Stimulated activated CD4-positive, alpha-beta T cell treated with anti-CD3 and anti-CD28 coated beads, TNF-alpha, amount 100 ng/mL, for 48 hours (primary cell): ENCODE measurements at places on chromosomes 7 and 10.

DNA sequence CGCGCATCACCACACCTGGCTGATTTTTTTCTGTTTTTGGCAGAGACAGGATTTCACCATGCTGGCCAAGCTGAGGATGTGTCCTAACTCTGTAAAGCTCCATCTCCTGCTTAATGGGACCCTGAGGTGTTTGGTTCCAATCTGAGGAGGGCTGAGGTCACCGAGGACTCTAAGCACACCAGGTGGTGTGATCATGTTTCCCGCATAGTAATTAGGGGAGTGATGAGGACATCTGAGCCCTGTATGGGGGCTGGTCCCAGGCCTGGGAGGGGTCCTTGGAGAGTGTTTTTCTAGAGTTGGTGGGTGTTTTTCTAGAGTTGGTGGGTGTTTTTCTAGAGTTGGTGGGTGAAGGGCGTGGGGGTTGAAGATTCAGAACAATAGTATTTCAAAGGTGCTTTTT lies 3.0 kb upstream of the ABHD11 start:
- DNase-seq = no peak

DNA sequence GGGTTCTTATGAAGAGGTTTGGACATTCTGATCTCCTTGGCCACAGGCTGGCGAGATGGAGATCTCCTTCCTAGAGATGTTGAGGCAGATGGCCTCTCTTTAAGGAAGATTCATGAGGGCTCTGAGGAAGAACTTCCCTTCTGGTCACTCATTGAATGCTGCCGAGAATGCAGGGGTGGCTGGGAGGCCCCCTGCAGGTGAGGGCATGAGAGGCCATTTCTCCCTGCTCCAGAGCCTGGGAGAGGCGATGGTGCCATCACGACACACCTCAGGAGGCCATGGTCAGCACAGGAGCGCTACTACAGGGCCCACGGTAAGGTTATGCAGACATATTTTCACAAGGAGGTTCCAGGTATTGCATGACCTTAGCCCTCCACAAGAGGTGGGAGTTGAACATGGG lies 40.2 kb downstream of the CXCL12 start:
- DNase-seq = no peak

GRCh38 chr7:15554081-15554480 lies 7.7 kb downstream of the AGMO start:
- DNase-seq = no peak

GRCh38 chr10:72248468-72249151 lies 25.1 kb upstream of the DDIT4 start:
- no peak for DNase-seq

DNA sequence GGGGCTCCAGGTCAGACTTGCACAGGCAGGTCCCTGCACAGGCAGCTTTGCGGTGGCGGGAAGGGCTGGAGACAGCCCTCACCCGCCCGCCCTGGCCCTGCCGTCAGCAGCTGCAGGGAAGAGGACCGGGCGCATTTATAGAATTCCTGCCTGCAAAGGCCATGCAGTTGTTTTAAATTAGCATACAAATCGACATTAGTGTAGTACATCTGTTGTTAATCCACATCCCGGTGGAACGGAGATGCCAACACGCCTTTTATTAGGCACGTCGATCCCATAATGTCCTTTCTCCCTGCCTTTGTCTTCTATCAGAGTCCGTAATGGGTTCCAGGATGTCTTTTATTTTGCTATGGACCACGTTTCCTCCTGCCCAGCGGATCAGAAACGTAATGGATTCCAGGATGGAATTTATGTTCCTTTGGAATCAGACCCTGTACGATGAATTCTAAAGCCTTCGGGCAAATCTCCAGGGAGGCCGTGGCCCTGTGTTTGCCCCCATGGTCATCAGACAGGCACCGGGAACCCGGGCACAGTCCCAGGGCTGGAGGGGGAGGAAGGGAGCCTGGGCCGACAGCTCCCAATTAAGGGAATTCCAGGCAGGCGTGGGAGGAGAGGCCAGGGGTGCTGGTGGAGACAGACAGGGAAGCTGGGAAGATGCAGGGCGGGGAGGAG lies 123.9 kb downstream of the COL26A1 start:
- DNase-seq = no peak

- DNase-seq = no peak
Observed at GRCh38 chr7:92313055-92313454, 67.3 kb downstream of the ANKIB1 start.

- DNase-seq = peak; percentile 55
Observed at GRCh38 chr7:5143935-5144903, 45.8 kb upstream of the WIPI2 start.

DNA sequence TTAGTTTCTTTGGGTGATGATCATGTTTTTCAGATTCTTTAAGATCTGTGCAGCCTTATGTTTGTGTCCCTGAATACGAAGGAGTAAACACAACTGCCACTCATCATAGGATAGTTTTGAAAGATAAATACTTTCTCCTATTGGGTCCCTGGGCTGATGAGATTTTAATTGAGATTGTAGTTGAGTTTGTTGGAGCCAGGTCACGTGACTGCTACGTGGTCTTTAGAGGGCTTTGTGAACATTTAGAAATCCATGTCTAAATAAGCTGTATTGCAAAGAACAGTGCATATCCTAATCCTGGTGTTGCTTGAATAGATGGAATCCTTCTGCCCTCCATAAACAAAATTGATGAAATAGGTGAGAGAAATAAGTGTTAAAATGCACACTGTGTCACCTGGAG lies 17.4 kb upstream of the ZNF716 start:
- no peak for DNase-seq

- no peak for DNase-seq
Observed at GRCh38 chr7:77877791-77878190, 79.2 kb downstream of the PHTF2 start.

- DNase-seq = no peak
Observed at GRCh38 chr10:125990974-125991373, 94.6 kb downstream of the FANK1 start.

DNA sequence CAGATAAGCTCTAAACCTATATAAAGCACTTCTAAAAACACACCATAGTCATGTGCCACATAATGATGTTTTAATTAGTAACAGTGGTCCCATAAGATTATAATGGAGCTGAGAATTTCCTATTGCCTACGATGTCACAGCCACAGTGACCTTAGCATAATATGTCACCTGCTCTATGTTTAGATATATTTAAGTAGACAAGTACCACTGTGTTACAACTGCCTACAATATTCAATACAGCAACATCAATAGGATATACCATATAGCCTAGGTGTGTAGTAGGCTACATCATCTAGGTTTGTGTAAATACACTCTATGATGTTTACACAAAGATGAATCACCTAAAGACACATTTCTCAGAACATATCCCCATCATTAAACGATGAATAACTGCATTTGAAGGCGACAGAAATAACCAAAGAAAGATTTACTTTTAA lies 24.5 kb downstream of the GPR22 start:
- DNase-seq = no peak

- DNase-seq = no peak
Observed at GRCh38 chr10:112375721-112376395, 1.9 kb downstream of the ACSL5 start.

- no peak for DNase-seq
Observed at GRCh38 chr10:94005050-94005449, 11.3 kb downstream of the PLCE1 start.

GRCh38 chr7:100074841-100075240 lies 6.7 kb downstream of the ZNF3 start:
- no peak for DNase-seq
